ENCODE measurements at places on chromosomes 3 and 15.

DNA sequence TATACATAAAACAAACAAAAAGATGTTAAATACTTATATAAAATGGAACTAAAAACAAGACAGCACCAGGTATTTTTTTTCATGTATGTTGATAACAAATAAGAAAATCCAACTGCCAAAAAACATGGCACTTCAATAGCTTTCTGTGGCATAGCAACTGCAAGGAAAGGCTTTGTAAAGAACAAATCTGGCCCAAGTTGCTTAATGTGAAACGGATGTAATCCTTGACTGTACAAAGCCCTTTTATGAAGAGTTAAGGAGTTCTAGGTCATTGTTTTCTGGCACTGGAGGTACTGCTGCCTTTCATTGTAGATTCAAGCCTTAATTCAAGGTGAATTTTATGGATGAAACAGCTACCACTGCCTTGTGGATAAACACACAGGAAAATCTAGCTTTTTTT, 68.8 kb upstream of the SLC12A8 start:
- no peak for DNase-seq

DNA sequence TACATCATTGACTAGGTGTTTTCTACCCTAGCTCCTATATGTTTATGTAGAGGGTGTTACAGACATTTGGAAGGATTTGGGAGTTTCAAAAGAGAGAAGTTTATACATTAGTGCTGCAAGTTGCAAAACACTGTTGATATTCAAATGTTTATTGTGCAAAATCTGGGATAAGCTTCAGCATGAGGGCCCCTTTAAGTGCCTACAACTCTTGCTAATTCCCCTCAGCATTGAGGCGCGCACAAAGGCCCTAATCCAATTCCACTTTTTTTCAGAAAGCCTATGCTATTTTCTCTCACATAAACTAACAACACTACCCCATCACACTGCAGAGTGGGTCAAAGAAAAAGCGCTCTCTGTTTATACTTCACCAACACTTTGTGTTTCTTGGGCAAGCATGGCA, 208.0 kb downstream of the NR2F2 start:
- no peak for DNase-seq

GRCh38 chr3:14844386-14845170, 25.8 kb downstream of the FGD5 start:
- DNase-seq = peak; percentile 23

DNA sequence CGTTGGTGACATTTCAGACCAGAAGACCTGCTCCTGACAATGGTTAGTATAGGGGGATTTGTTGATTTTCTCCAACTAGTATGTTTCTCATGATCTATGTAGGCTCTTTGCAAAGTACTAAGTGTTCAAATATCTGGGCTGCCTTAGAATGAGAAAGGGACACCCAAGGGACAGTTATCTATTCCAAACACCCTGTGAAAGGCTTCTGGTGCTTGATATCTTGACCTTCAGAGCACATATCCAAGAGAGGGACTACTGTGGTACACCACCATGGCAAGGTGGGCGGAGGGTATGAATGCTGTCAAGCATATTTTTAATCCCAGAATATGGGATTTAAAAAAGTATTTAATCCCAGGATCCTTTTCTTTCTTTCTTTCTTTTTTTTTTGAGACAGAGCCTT, 1.1 kb downstream of the FANCD2OS start:
- no peak for DNase-seq

- no peak for DNase-seq
These were observed 76.1 kb upstream of the TPM1 start for GRCh38 chr15:62966294-62967078.

- no peak for DNase-seq
These were observed 831 bp upstream of the ROBO2 start for GRCh38 chr3:77038930-77039605.

GRCh38 chr15:63968700-63969099, 77.6 kb downstream of the DAPK2 start:
- no peak for DNase-seq

- no peak for DNase-seq
These were observed 216.2 kb downstream of the ABHD5 start for GRCh38 chr3:43906849-43907507.

- DNase-seq = peak; percentile 50
These were observed 1.6 kb downstream of the SKOR1 start for GRCh38 chr15:67826717-67827561.

DNA sequence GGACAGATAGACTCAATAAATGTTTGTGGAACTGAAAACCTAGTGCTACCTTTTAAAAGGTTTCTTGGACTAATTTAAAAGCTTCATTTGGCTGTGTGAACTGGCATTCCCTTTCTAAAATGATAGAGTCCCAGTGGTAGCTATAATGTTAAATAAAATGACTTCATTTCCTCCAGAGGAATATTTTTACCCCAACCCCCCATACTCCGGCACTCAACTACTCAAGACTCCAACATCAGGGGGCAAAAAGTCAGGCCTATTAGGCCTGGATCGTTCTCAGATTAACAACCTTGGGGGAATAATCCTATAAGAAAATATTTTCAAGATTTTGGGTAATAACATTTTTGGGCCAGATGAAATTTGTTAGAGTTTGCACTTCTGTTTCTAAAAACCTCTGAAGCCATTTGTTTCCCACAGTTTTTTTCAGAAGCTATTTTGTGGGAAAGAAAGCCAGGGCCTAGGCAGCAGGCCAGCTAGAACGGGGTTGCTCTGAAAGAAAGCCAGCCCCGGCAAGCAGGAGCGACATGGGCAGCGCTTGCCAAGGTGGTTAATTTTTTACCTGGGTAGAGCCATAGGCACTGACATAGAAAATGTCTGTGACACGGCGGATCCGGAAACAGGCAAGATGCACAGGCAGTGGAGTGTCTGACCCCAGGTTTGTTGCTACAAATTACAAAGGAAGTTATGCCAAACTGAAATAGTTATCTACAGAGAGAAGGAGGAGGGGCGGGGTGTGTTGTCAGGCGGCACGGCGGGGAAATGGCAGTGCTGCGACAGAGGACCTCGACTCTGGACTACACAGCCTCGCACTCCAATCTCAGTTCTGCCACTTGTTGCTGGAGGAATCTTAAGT, 84.6 kb downstream of the MAGI1 start:
- DNase-seq = no peak

- no peak for DNase-seq
These were observed 140.2 kb upstream of the LYSMD4 start for GRCh38 chr15:99873451-99873850.

DNA sequence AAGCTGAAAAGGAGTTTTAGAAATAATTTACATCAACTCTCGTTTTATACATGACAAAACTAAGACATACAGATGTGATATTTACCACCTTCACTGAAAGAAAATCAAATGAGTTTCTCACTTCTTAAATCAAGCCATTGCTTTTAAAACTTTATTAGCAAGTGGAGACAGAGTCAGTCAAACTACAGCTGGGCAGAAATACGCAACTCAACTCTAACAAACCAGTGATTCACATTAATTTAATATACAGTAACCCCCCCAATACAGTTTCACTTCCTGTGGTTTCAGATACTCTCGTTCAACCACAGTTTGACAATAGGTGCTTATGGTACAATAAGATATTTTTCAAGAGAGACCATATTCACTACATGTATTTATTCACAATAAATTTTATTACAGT, 477.1 kb downstream of the MAGI1 start:
- DNase-seq = no peak

GRCh38 chr3:41987627-41988026, 25.7 kb upstream of the ULK4 start:
- no peak for DNase-seq

DNA sequence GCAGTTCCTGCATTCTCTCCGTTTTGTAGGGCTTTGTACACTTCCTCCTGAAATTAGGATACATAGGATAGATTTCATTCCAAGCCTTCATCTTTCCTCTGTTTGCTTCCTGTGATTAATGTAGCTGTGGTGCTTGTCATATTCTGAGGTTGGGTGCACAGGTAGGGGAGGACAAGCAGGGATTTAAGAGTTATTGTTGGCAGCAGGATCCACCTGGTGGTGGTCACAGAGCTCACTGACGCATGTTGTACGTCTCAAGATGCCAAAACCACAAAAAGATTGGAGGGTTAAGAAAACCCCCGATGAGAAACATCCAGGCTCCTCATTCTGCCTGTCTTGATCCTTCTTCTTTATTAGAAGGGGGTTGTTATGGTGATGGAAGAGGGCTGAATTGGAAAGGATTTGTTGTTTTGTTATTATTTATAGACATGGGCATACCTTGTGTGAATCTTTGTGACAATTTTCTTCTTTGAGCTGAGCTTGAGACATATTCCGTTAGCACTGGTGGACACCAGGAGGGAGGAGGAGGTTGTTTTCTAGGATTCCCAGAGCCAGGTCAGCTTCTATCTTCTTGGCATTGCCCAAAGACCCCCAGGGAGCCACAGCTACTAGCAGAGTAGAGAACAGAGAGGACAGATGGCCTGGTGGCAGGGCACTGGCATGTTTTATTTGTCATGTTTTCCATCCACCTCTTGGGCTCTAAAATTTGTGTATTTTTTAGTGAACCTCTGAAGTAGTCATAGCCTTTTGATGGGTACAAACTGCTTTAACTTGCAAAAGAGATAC, 57.7 kb upstream of the LARS2 start:
- no peak for DNase-seq

GRCh38 chr3:72070005-72070404, 285.1 kb upstream of the PROK2 start:
- no peak for DNase-seq

- DNase-seq = no peak
These were observed 24.3 kb upstream of the DENND4A start for GRCh38 chr15:65816441-65816840.
